ENCODE measurements at places on chromosomes 3 and 15. TPM values are rescaled to one million over a fixed set of nuclear protein-coding genes. Genes with fewer than 3 reads are reported as not detected.

- no peak for DNase-seq
Measured at GRCh38 chr15:98951493-98952320, 55.9 kb downstream of the PGPEP1L start.

DNA sequence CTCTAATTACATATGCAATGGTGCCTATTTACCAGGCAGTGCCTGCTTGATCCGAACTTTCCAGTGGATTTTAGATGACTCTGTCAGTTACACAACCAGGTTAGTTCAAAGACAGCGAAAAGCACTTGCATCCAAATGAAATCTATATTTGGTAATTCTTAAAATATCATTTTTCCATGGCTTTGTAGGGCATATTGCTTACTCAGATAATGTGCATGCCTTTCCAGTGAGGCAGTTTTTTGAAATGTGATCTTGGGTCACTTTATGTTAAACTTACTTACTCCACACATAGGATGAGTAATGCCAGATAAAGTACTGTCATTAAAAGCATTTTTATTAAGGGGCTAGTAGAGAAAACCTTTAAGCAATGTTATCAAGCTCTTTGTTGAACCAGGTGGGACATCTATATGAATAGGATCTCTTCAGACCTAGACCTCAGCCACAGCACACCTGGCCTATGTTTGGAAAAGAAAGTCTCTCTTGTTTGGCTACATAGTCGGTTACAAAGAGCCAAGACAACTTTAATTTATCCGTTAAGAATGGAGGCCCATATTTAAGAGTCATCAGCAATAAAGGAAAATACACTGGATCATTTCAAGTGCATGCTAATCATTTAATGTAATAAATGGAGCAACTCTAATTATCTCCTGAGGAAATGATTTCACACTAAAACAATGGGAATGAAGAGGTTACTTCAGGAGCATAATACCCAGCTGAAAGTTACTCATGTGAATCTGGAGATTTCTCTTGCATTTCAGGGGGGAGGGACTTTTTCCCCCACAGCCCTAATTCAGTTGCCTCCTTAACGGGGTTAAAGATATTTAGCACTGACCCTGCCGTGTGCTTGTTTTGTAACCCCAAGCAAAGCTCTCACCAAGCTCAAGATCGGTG, 56.3 kb upstream of the TMCO5A start:
- DNase-seq: no peak

GRCh38 chr3:119613201-119613600, 15.5 kb downstream of the PLA1A start:
- no peak for DNase-seq

DNA sequence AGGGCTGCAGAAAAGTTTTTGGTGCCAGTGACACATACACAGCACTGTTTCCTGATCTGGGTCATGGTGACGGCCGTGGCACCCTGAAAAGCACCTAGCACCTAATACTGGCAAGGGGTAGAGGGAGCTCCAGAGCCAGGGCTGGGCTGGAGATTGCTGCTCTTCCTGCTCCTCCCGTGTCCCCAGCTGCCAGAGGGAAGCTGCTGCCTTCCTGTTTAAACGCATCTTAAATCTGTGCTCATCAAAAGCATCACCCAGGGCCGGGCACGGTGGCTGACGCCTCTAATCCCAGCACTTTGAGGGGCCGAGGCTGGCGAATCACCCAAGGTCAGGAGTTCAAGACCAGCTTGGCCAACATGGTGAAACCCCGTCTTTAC, 156.7 kb upstream of the MEF2A start:
- DNase-seq: no peak

DNA sequence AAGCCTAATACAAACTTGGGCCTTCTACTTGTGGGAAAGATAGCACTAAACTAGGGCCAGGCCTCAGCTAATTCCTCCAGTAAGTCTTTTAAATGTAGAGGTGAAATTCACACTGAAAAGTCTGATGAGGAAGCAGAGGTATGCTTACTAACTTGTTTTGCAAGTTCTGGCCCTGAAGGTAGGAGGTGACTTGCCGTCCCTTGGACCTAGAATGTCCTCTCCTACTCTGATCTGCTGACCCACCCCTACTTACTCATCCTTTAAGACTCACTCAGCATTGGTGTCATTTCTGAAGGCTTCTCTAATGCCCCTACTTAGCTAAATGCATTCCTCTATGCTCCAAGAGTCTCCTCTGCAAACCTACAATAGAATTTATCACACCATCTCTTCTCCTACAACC, 19.4 kb downstream of the RIOX2 start:
- no peak for DNase-seq

GRCh38 chr3:183911763-183912506, 27.3 kb upstream of the PARL start:
- DNase-seq: no peak

DNA sequence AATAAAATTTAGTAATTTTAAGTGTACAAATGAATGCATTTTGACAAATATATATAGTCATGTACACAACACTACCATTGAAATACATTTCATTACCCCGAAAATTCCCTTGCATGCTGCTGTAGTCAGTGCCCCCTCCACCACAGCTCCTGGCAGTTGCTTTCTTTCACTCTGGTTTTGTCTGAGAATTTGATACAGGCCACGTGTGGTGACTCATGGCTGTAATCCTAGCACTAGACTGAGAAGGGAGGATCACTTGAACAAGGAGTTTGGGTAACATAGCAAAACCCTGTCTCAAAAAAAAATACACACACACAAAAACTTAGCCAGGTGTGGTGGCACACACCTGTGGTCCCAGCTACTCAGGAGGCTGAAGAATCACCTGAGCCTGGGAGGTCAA, 65.4 kb downstream of the TFRC start:
- DNase-seq: no peak

- DNase-seq: no peak
Measured at GRCh38 chr3:13078163-13078905, 5.1 kb upstream of the IQSEC1 start.

Gene MIX23
- 23.3 TPM for total RNA-seq

- no peak for DNase-seq
Measured at GRCh38 chr3:14836049-14836468, 17.3 kb downstream of the FGD5 start.

DNA sequence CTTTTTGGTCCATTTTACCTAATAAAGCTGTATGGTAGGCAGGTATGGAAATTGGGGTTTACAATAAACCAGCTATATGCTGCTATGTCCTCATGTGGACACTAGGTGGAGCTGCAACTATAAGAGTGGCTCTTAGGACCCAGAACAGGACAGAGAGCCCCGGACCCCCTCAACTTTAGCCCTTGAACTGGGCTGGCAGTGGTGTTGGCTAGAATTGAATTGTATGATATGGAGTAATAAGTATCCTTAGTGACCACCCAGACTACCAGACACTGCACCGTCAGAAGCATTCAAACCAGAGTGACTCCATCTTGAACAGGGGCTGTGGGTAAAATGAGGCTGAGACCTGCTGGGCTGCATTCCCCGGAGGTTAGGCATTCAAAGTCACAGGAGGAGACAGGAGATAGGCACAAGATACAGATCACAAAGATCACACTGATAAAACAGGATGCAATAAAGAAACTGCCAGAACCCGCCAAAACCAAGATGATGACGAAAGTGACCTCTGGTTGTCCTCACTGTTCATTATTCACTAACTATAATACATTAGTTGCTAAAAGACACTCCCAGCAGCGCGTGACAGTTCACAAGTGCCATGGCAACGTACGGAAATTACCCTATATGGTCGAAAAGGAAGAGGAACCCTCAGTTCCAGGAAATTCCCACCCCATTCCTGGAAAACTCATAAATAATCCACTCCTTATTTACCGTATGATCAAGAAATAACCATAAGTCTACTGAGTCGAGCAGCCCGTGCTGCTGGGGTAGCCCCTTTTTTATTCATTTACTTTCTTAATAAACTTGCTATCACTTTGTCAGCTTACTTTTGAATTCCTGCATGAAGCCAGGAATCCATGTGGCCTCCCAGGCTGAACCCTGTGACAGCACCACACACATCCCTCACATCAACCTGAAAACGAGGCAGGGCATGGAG, 68.7 kb upstream of the BLM start:
- peak; percentile 49 for DNase-seq

- DNase-seq: peak; percentile 44
Measured at GRCh38 chr15:62060896-62061280, 641 bp upstream of the VPS13C start.

GRCh38 chr3:172905451-172905850, 154.9 kb downstream of the ECT2 start:
- DNase-seq: no peak

DNA sequence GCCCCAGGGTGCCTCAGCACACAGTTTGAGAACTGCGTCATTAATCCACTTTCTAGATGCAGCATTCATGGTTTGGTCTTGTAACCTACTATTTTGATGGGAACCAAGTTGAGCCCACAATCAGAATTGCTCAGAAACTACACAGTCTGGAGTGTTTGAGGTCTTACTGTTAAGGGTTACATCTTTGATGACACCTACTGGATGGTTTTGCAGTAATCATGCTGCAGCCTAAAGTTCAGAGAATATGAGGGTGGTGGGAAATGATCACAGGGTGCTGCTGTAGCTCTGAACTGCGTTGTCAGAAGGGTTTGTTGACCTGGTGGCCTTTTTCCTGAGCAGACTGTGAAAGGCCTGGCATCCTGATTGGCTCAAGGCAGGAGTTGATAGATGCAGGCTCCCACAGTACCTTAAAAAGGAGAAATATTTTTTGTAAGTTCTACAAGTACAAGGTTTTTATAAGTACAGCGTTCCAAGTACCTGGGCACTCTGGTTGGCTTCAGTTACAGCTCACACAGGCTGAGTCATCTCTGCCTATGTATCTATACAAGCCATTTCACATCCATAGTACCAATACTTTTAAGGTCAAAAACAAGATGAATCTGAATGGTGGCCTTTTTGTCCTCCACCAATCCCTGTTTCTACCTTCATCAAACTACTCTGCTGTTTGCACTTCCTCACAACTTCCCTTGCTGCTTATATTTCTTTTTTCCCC, 60.5 kb upstream of the ACKR4 start:
- no peak for DNase-seq

- no peak for DNase-seq
Measured at GRCh38 chr3:116896116-116896515, 186.5 kb downstream of the TUSC7 start.

Gene PIGZ
- 1.2 TPM for total RNA-seq

- no peak for DNase-seq
Measured at GRCh38 chr15:34620142-34620541, 36.7 kb upstream of the GOLGA8B start.

Gene GOLGA8N
- total RNA-seq: 8.9 TPM

Gene CKMT1B
- not detected for total RNA-seq

Gene EPHB3
- total RNA-seq: 0.55 TPM

GRCh38 chr15:42012241-42012640, 8.6 kb downstream of the PLA2G4E start:
- no peak for DNase-seq

Gene ATP13A5
- not detected for total RNA-seq

Gene NR1I2
- total RNA-seq: 0.21 TPM

Gene LXN
- 3.9 TPM for total RNA-seq

DNA sequence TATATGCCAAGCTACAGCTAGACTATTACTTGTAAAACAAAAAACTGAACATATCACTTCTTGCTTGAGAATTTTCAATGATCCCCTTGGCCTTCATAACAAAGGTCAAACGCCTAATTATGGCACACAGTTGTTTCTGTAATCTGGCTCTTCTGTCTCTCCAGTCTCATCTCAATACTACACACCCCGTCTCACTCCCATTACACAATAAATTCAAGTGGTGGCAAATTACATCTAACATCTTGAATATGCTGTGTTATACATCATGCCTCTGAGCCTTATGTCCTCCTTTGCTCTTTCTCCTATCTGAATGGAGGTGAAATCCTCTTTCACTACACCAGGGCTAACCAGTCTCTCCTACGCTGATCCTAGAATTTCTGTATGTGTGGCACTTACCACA, 140.4 kb downstream of the TBL1XR1 start:
- DNase-seq: no peak

DNA sequence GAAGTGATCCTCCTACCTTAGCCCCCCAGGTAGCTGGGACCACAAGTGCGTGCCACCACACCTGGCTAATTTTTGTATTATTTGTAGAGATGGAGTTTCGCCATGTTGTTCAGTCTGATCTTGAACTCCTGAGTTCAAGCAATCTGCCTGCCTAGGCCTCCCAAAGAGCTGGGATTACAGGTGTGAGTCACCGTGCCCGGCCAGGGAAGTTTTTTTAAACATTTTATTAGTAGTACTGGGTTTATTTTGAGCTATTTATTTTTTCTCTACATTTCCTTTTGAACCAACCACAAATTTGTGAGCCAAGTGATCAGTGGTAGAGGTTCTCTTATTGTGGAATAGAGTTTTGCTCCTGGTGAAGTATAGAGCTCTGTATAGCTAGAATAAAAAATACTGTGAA, 33.7 kb downstream of the ARMC8 start:
- no peak for DNase-seq

Gene KCNMB3
- 0.66 TPM for total RNA-seq

- no peak for DNase-seq
Measured at GRCh38 chr3:85570819-85571218, 612.0 kb downstream of the CADM2 start.

- DNase-seq: no peak
Measured at GRCh38 chr3:102510663-102511062, 75.8 kb downstream of the ZPLD1 start.

- DNase-seq: no peak
Measured at GRCh38 chr3:197093871-197094270, 64.3 kb upstream of the MELTF start.

DNA sequence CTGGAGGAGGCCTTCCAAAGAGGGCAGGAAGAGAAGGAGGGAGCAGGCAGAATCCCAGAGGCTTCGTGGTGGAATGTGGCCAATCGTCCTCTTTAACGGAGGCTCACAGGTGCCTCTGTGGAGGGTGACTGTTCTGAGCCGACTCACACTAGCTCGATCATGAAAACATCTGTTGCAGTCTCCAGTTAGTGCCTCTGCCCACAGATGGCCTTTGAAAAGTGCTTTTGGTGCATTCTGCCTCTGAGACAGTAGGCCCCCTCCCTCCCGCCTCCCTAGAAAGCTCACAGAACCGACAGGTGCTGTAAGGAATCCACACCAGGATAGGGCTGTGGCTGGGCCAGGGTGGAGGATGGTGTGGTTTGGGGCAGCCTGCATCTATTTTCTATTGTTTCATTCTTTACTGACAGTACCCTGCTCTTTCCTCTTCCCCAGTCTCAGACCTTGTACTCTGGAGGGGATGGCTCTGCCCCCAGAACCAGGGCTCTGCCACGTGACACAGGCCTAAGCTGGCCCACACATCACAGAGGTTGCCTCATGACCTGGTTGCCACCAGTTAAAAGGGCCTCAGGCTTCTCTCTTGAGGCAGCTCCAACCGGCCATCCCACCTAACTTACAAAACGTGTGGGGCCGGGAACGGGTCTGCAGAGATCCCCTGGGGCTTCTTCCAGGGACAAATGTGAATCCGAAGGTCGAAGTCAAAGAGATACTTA, 27.2 kb upstream of the PIGZ start:
- DNase-seq: no peak

DNA sequence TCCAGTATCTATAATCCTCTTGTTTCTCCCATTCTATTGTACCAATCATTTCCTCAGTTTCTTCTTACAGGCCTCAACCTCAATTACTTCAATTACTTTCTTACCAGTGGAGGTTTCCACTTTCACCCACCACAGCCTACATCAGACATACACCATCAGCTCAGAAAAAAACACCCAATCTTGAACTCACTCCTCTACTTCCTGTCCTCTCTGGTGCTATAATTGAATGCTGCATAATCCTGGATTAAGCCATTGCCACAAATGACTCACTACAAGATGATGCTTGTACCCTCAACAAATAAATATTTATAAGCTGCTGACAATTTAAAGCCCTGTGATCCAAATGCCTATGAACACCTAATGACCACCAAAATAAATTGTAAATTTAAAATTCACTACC, 18.5 kb downstream of the RYK start:
- DNase-seq: no peak

GRCh38 chr15:67199391-67199790, 55.1 kb downstream of the AAGAB start:
- no peak for DNase-seq

Gene PLIN1
- not detected for total RNA-seq

Gene TPRG1
- total RNA-seq: 5.6 TPM

All from T-cell (primary cell).